Adrenal gland (tissue), 19 donors: ENCODE measurements at places on chromosomes 3 and 15. TPM values are rescaled to one million over a fixed set of nuclear protein-coding genes. Genes with fewer than 3 reads are reported as not detected.

DNA sequence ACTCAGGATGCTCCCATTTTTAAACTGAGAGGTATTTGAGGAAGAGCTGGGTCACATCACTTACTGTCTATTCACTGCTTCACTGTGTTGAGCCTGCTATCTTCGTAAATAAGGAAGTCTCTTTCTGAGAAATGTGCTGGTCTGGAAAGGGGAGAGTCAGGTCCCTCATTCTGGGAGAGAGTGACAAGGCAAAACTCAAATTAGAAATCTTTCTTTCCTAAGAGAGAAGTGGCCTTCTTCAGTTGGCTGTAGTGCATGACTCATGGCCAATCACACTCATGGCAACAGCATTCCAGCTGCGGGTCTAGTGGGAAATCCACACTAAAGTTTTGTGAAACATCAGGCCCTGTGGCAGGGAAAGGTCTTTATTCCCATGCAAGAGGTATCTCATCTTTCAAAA lies 11.5 kb upstream of the TIMP4 start:
- no peak overlapping the region for H3K27ac ChIP-seq
- H3K4me3 ChIP-seq: no peak overlapping the region
- no peaks in the 10 kb centered on the region for H3K27me3 ChIP-seq
- H3K36me3 ChIP-seq: no peaks in the 10 kb centered on the region
- no peak for DNase-seq

- no peaks in the 10 kb centered on the region for H3K36me3 ChIP-seq
- DNase-seq: peak; percentile 72
- no peaks in the 10 kb centered on the region for H3K27me3 ChIP-seq
- no peaks in the 10 kb centered on the region for H3K4me1 ChIP-seq
- no peak overlapping the region for H3K27ac ChIP-seq
These were observed 276.6 kb downstream of the RPLP1 start for GRCh38 chr15:69729167-69729748.

DNA sequence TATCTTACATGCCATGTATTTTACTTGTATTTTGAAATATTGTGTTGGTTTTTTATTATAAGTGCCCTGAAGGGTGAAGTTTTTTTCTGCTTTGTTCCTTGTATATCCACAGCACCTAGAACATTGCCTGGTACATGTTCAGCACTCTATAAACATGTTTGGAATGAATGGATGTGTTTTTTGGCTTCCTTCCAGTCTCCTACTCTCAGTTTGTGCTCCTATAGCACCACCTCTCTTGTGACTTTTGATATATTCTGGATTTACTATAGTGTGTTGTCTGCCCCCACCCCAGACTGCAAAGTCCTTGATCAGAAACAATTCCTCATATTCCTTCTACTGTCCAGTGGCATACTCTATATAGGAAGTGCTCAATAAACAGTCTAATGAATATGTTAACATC lies 60.6 kb downstream of the PLCL2 start:
- DNase-seq: no peak
- H3K36me3 ChIP-seq: no peaks in the 10 kb centered on the region
- H3K27ac ChIP-seq: no peak overlapping the region
- no peaks in the 10 kb centered on the region for H3K4me1 ChIP-seq
- no peak overlapping the region for H3K4me3 ChIP-seq

- DNase-seq: no peak
- peaks cover 3% of the 10 kb centered on the region for H3K36me3 ChIP-seq
- H3K27ac ChIP-seq: no peak overlapping the region
- no peak overlapping the region for H3K4me3 ChIP-seq
- no peaks in the 10 kb centered on the region for H3K27me3 ChIP-seq
These were observed 61.4 kb downstream of the TTC23 start for GRCh38 chr15:99187936-99188335.

Gene ZNF385D
- total RNA-seq: 0.20 TPM

Gene ATR
- total RNA-seq: 34.7 TPM

GRCh38 chr3:49410846-49411534 lies 786 bp downstream of the RHOA start:
- H3K4me3 ChIP-seq: peak overlapping the region; percentile 85
- DNase-seq: no peak
- H3K27me3 ChIP-seq: no peaks in the 10 kb centered on the region
- peak overlapping the region; percentile 100 for H3K27ac ChIP-seq
- peaks cover 8% of the 10 kb centered on the region for H3K36me3 ChIP-seq

- H3K36me3 ChIP-seq: no peaks in the 10 kb centered on the region
- no peaks in the 10 kb centered on the region for H3K27me3 ChIP-seq
- no peak for DNase-seq
- no peaks in the 10 kb centered on the region for H3K4me1 ChIP-seq
- no peak overlapping the region for H3K27ac ChIP-seq
These were observed 12.5 kb downstream of the ST3GAL6 start for GRCh38 chr3:98775459-98776139.

DNA sequence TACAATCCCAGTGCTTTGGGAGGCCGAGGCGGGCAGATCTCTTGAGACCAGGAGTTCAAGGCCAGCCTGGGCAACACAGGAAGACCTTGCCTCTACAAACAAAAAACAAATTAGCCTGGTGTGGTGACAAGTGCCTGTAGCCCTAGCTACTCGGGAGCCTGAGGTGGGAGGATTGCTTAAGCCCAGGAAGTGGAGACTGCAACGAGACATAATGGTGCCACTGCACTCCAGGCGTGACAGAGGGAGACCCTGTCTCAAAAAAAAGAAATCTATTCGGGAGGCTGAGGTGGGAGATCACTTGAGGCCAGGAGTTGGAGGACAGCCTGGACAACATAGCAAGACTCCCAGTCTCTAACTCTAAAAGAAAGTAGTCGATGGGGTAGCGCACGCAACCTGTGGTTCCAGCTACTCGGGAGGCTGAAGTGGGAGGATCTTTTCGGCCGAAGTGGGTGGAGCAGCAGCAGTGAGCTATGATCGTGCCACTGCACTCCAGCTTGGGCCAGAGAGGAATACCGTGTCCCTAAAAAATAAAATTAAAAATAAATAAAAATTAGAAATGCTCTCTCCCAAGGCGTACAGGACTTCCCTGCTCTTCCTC lies 775 bp downstream of the C3orf33 start:
- no peak for DNase-seq
- H3K4me3 ChIP-seq: peak overlapping the region; percentile 83
- H3K27me3 ChIP-seq: no peaks in the 10 kb centered on the region
- no peaks in the 10 kb centered on the region for H3K36me3 ChIP-seq
- H3K4me1 ChIP-seq: peaks cover 3% of the 10 kb centered on the region

GRCh38 chr15:70014331-70014730 lies 83.4 kb downstream of the TLE3 start:
- no peaks in the 10 kb centered on the region for H3K36me3 ChIP-seq
- H3K27ac ChIP-seq: no peak overlapping the region
- no peaks in the 10 kb centered on the region for H3K4me1 ChIP-seq
- H3K4me3 ChIP-seq: no peak overlapping the region
- DNase-seq: no peak

DNA sequence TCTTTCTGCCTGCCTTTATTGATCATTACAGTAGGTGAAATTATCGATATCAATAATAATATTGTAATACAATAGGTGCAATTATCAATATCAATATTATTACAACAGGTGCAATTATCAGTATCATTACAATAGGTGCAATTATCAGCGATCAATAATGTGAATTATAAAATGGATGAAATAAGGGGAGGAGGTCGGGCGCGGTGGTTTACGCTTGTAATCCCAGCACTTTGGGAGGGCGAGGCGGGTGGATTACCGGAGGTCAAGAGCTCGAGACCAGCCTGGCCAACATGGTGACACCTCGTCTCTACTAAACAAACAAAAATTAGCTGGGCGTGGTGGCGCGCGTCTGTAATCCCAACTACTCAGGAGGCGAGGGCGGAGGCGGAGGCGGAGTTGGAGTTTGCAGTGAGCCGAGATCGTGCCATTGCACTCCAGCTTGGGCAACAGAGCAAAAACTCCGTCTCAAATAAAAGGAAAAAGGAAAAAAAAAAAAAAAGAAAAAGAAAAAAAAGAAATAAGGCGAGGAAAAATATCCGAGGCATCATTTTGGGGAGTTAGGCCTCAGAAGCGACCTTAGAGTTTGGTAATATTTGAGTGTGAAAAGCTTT lies 611 bp upstream of the BNIP2 start:
- no peaks in the 10 kb centered on the region for H3K36me3 ChIP-seq
- H3K4me1 ChIP-seq: peaks cover 35% of the 10 kb centered on the region
- no peak overlapping the region for H3K4me3 ChIP-seq
- peak overlapping the region; percentile 97 for H3K27ac ChIP-seq

DNA sequence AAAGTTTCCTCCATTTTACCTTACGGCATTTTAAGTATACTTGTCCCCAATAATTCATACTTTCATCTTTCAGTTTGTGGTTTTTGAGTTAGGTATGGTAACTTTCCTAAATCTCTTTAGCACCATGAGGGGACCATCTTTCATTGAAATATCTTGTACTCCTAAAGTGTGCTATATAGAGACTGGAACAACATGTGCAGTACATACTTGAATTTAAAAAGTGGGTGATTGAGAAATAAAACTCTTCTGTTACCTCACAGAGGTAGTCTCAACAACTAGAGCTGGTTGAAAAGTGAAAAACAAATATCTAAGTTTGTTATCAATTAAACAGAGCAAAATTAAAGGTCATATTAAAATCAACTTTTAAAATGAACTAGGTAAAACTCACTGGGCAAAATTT lies 423.1 kb downstream of the ROBO2 start:
- no peaks in the 10 kb centered on the region for H3K36me3 ChIP-seq
- H3K4me1 ChIP-seq: peaks cover 4% of the 10 kb centered on the region
- H3K27me3 ChIP-seq: no peaks in the 10 kb centered on the region
- no peak overlapping the region for H3K4me3 ChIP-seq

GRCh38 chr15:77577366-77577950 lies 55.3 kb downstream of the LINGO1 start:
- H3K4me3 ChIP-seq: no peak overlapping the region
- no peak overlapping the region for H3K27ac ChIP-seq
- H3K27me3 ChIP-seq: no peaks in the 10 kb centered on the region
- no peak for DNase-seq
